ENCODE measurements at places on chromosomes 12 and 14.

- no peak for DNase-seq
These were observed 120.1 kb upstream of the CCND2 start for GRCh38 chr12:4153343-4153892.

DNA sequence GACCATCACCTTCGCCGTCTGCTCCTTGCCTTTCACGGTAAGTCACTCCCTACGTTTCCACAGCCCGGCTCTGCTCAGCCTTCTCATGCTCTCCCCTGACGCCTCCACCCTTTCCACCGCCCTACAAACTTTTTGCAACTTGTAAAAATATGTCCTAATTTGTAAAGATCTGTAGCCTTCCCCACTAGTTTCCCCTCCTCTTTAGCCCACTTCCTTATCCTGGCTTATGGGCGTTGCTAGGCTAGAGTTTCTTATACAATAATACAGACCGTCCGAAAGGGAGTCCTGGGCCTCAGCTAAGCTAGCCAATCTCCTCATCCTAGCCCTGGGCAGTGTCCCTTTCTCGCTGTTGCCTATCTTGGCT lies 1.2 kb downstream of the PTGER2 start:
- DNase-seq = no peak

- no peak for DNase-seq
These were observed 550.0 kb upstream of the TBX3 start for GRCh38 chr12:115233891-115234543.

GRCh38 chr14:50820786-50821509 lies 10.0 kb downstream of the NIN start:
- DNase-seq = no peak

DNA sequence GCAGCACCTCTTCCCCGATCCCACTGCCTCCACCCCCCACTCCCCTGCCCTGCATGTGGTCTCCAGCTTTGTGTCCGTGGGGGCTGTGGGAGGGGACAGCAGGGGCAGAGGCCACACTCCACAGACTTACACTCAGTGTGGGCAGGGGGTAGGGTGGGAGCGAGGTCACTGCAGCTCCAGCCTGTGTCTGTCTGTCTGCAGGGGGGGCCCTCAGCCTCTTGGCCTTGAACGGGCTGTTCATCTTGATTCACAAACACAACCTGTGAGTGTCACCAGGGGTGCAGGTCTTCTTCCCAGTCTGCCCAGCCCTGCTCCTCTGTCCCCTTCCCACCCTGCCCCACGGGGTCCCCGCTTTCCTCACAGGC lies 6.5 kb downstream of the NOC4L start:
- no peak for DNase-seq

- no peak for DNase-seq
These were observed 146.7 kb downstream of the TMEM117 start for GRCh38 chr12:43982544-43982943.
